ENCODE measurements at places on chromosomes 11 and 22.

- no peak for DNase-seq
Observed at GRCh38 chr11:45383224-45383623, 97.1 kb upstream of the SYT13 start.

GRCh38 chr11:118217575-118217974, 7.2 kb downstream of the JAML start:
- no peak for DNase-seq

- DNase-seq = no peak
Observed at GRCh38 chr11:30749268-30749667, 163.1 kb upstream of the MPPED2 start.

GRCh38 chr22:17120281-17120680, 879 bp downstream of the TMEM121B start:
- DNase-seq = no peak

- no peak for DNase-seq
Observed at GRCh38 chr11:91243051-91243450, 981.6 kb upstream of the FAT3 start.

DNA sequence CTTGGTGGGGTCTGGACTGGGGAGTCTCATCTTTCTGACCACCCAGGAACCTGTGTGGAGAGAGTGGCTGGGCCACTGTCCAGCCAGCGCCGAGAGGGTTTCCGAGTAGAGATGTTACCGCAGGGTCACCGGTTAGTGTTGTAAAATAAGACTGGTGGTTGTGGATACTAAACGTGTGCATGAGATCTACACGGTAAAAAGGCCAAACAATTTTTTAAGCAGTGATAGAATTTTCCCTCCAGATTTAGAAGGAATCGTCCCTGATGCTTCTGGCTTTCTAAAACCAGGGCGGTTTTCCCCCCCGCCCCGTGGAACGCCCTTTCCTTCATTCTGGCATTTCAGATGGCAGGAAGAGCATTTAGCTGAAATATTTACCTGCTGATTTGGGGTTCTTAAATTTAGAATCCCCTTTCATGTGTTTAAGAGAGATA, 72.6 kb upstream of the PPARA start:
- no peak for DNase-seq

DNA sequence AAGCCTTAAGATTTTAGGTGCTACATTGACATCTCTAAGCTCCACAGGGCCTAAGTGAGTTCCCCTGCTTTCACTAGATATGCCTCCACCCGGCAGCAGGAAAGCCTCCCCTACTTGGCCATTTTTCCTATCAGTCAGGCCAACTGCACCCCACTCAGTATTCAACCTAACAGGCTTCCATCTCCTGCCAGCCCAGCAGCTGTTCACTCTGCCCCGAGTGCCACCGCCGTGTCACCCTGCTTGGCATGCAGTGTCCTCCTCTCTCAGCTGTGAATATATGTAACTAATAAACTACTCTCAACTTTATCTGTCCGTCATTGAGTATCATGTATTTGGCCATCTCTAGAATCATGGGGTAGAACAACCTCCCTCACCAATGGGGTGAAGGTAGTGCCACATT, 9.0 kb upstream of the OR6M1 start:
- no peak for DNase-seq

DNA sequence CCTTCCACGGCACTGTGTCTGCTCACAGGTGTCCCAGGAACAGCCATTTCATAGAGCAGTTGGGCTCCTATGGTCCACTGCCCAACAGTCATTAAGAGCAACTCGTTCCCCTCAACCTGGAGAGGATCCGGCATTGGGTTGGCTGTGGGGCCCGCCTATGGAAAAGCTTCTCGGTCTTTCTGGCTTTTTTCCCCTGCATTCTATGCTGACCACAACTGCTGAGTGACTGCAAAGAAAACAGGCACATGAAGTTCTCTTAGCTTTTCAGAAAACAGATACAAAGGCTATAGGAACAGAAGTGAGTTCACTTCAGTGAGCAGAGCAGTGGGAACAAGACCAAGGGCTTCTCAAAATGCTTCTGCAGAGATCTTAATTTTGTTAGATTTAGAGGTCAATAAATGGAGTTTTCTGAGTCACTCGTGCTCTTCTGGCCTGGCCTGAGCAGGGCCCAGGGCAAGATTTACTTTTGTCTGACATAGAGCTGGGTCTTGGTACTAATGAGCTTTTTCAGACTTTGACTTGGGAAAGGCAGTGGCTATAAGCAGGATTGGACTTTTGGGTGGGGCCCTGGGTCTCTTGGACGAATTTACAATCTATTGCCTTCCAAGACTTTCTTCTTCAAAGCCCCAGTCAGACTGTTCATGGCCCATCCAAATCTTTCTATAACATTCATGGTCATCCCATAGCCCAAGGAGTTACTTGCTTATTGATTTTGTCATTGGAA, 13.6 kb upstream of the APOL5 start:
- DNase-seq = no peak

DNA sequence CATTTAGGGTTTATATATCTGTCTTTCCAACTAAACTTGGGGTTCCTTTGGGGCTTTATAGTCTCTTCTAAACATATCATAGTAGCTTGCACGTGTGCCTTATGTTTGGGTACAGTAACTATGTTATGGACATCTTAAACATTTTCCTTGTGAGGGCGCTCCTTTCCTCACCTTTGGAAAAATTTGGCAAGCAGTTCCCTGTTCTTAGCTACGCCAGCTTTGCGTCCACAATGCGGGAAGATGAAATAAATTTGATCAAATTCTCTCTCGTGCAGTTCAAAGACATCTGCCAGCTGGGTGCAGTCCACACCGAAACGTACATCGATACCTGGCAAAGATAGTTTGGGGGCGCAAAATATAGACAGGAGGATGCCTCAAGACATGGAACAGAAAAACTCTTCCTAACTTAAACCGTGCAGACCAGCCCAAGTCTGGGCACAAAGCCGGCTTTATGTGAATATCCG, 548 bp downstream of the FDXACB1 start:
- no peak for DNase-seq

DNA sequence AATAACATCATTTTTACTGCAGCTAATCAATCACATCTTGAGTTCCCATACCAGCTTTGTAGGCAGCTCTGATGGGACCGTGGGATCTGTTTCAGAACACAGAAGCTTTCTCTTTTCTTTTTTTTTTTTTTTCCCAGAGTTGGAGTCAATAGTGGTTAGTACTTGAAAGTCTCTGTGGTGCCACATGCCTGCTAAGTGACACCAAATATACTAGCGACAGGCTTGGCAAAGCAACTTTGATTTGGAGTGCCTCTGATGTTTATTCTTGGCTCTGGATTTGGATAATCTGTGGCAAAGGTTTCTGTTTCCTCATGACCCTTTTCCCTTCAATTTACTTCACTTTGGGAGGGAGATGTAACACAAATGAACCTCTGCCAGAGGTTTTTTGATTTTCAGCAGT, 681.4 kb upstream of the TENM4 start:
- no peak for DNase-seq

DNA sequence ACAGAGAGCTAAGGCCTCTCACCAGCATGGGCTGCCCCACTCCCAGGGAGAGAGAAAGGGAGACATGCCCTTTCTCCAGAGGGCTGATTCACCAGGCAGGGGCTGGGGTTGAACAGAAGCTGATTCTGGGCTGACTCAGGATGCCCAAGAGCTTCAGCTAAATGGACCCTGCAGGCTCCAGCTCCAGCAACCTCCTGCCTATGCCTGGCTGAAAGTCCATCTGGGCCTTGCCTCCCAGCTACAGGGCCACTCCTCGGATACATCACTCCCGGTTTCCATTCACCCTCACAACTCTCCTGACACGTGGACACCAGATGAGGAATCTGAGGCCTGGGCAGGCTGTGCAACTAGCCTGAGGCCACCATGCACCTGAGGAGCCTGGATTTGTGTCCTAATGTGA, 215.5 kb downstream of the BUD13 start:
- no peak for DNase-seq

GRCh38 chr11:66686801-66687750, 9.4 kb upstream of the RBM4B start:
- no peak for DNase-seq

DNA sequence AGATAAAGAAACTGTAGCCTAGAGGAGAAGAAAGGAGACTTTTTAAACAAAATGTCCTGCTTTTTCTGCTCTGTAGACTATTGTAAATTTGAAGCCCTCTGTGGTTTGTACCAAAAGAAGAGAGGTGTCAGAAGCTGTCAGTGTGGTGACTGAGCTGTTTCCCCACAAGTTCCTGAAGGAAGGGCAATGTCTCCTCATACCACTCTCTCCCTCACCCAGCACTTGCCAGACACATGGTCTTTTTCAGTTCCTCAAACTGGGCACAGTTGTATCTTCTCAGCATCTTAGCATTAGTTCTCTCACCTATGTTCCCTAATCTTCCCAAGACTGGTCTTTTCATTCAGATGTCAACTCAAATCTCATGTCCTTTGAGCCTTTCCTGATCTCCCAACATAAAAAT, 4.3 kb downstream of the BCO2 start:
- peak; percentile 80 for DNase-seq

DNA sequence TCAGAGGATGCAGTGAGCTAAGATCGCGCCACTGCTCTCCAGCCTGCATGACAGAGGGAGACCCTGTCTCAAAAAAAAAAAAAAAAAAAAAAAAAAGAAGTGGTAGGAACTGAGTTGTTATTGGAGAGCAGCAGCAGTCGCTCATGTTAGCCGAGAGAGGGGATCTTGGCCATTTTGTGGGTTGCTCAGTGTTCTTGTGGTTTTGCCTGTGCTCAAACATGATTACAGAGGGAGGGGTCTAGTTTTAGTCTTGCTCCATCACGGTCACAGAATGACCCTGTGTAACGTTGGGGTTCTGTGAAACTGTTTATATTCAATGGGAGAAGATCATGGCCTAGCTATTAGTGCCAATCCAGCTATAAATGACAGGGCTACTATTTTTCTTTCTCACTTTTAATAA, 1.9 kb downstream of the DPAGT1 start:
- no peak for DNase-seq

DNA sequence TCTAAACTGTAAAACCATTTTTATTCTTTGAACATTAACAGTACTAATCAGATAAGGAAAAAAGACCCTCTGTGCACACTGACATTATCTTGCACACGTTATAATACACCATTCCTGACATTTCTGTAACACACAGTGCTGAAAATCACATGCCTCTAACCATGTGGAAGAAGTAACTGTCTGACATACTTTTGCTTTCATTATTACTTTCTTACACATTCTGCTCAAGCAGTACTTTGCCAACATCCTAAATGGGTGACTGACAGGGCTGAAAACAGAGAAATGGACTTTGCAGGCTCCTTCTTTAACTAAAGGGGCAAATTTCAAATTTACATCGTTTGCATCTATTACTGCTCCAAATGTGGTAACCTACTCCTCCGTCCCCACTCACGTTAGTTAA, 22.8 kb upstream of the TP53AIP1 start:
- DNase-seq = no peak

DNA sequence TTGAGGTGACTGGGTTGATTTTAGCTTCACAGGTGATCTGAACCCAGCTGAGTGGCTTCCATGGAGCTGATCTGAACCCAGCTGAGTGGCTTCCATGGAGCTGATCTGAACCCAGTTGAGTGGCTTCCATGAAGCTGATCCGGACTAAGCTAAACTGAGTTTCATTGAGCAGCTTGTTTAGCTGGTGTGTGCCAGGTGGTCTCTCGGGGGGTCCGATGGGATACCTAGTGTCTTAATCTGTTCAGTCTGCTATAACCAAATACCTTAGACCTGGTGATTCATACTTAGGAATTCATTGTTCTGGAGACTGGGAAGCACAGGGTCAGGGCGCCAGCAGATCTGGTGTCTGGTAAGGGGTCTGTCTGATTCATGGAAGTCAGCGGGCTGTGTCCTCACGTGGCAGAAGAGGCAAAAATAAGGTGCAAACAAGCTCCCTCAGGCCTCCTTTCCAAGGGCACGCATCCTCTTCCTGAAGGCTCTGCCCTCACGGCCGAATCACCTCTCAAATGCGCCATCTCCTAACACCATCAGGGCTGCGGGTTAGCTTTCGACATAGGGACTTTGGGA, 52.5 kb upstream of the KCNQ1OT1 start:
- no peak for DNase-seq

DNA sequence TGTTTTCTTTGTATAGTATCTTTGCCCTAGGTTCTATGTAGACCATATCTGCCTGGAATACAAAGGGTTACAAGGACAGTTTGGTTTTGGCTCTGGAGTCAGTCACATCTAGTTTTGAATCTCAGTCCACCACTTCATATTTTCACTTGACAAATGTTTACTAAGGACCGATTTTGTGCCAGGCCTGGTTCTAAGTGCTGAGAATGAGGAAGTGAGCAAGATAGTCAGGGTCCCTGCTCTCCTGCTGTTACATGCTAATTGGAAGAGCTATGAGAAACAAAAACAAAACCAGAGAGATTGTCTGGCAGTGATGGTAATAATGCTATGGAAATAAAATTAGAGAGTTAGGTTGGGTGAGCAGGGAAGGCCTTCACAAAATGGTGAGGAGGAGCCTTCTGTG, 66.1 kb upstream of the ARHGAP20 start:
- DNase-seq = peak; percentile 10

DNA sequence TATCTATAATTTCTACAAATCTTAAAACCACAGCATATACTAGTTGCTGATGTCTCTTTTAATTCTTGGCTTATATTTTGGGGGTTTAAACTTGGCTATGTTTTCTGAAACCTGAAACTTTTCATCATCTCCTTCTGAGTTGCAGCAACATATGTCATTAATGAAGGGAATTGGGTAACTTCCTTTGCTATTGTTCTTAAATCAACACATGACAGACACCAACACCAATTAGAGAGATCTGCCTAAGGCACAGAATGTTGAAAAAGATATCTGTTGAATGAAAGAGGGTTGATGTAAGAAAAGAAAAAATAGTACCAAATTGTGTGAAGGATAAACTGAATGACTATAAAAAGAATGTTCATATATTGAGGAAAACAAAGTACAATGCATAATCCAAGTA, 10.3 kb upstream of the GAS2 start:
- no peak for DNase-seq

- no peak for DNase-seq
Observed at GRCh38 chr22:22479999-22480532, 28.5 kb downstream of the ZNF280B start.

DNA sequence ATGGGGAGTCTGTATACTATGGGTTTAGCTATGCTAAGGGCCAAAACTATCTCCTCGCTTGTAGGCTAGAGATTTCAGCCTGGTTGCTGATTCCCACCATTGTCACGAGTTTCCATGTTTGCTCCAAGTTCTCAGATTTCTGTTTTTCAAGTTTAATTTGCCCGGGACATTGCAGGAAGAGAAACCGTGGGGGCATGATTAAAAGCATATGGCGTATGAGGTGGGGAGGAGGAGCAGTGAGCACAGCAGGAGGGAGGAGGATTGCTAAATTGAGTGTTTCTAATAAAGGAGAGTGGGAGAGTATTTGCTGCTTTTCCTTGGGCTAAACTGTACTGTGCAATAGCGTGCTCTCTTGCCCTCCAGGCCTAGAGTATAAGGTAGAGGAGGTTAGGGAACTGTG, 558.4 kb downstream of the METTL15 start:
- no peak for DNase-seq

DNA sequence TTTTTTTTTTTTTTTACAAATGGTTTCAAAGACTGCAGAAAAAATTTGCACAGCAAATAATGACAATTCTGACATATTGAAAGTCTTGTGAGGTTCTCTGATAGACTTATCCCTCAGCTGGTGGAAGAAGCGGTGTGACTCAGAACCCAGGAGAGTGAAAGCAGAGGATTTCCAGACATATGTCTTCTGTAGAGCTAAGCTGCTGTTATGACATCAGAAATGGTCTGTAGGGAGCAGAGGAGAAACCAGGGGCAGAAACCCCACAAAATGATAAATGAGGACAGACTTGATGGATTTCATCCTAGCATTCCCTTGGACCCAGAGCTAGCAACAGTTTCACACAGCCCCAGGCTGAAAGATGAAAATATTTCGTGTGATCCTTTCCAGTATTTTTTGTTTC, 582.6 kb downstream of the METTL15 start:
- DNase-seq = no peak

GRCh38 chr11:69567951-69568808, 72.8 kb upstream of the CCND1 start:
- DNase-seq = no peak
